SK-N-MC (cell line): ENCODE measurements at places on chromosomes 12 and 14.

GRCh38 chr14:20801726-20802125 is 918 bp downstream of the RNASE1 start:
- no peak for DNase-seq

DNA sequence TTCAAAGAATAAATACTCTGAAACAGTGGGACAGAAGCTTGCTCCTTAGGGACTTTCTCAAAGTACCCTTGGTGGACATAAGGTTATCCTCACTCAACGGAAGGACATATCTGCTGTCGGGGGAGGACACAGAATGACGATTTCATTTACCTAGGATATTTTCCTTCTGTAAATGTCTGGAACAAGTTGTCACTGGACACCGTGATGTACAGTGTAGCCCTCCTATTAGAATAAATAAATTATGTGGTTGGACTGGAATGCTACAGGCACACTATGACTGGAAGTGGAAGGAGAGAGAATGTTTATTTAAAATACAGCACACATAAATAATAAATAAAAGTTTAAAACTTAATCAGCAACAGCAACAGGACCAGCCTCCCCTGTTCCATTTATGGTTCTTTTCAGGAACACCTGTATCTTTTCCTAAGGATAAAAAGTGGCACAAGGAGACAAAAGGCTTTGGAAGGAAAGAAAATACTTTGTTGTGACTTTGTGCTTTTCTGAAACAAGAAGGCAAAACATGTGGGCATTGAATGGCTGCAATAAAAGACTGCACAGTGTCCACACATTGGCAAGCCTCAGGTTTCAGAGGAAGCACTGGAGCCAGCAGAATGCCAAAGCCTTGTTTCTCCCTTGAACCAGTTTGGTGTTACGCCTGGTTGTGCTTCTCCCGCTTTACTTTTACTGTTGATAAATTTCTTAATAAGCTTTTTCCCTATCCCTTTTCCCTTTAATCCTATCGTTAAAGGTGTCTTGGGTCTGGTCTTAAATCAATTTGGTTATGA is 36.8 kb downstream of the FGD4 start:
- no peak for DNase-seq

GRCh38 chr14:54325766-54326165 is 71.0 kb upstream of the CDKN3 start:
- no peak for DNase-seq

DNA sequence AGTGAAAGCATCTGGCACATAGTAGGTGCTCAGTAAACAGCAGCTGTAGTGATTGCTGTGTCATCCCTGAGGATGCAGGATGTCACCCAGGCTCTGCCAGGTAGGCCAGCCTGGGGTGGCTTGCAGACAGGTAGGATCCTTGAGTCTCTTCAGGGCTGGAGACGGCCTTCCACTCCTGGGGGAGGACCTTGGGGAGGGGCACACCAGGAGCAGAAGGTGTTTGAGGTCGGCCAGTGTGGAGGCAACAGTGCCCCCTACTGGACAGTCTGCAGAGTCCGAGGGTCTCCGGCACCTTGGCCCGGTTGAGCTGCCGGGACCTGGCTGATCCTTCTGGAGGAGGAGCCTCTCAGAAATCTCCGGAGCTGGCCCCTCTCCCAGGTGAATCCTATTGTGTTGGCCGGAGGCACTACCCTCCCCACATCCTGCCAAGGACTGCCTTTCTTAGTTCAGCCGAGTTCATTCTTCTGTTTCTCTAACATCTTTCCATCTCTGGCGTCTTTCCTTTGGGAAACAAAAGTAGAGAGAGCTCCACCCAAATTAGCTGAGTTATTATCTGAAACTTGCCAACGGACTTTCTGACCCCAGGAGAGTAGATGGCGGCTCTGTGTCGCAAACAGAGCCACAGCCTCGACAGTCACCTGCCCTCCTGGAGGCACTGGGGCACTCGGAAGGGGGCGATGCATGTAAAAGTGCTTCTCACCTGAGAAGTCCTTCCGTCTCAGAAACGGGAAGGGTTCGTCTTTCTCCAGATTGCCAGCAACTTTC is 41.8 kb upstream of the CLMN start:
- DNase-seq = no peak

- DNase-seq = no peak
Observed at GRCh38 chr14:67360470-67361206, 510 bp downstream of the EIF2S1 start.

- no peak for DNase-seq
Observed at GRCh38 chr12:115866909-115867525, 410.5 kb downstream of the MED13L start.

DNA sequence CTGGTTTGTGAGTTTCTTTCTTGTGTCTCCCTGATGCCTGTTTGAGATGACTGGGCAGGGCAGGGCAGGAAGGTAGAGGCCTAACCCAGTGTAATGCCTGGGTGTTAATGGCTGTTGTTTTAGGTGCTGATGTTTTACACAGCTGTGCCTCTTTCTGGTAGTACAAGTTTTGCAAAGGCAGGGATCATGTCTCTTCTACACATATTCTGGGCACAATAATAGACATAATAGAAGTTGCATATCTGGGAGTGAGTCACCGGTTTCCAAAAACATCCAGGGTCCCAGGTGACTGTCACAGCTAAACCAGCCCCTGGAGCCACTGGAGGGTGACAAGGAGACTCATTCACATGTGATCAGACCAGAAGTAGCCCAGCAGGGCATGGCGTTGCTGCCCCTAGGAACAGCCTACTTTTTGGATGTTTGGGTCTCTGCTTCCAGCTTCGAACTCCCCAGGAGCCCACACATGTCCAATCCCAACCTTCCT is 18.1 kb downstream of the TPCN1 start:
- DNase-seq = no peak

DNA sequence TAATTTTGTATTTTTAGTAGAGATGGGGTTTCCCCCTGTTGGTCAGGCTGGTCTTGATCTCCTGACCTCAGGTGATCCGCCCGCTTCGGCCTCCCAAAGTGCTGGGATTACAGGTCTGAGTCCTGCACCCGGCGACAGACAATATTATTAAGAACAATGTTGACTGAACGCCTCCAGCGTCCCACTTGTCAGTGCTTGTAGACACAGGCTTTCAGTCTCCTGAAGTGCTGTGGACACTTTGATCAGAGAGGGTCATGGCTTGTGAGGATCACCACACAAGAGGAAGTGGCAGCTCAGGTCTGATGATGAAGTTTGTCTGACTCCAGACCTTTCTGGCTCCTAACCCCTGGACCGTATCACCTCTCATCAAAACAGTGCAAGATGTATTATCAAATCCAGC is 114.6 kb downstream of the CHST11 start:
- no peak for DNase-seq

GRCh38 chr14:83463500-83464098 is 1929.9 kb upstream of the SEL1L start:
- peak; percentile 69 for DNase-seq
